ENCODE measurements at places on chromosomes 3 and 15. TPM values are rescaled to one million over a fixed set of nuclear protein-coding genes. Genes with fewer than 3 reads are reported as not detected.

DNA sequence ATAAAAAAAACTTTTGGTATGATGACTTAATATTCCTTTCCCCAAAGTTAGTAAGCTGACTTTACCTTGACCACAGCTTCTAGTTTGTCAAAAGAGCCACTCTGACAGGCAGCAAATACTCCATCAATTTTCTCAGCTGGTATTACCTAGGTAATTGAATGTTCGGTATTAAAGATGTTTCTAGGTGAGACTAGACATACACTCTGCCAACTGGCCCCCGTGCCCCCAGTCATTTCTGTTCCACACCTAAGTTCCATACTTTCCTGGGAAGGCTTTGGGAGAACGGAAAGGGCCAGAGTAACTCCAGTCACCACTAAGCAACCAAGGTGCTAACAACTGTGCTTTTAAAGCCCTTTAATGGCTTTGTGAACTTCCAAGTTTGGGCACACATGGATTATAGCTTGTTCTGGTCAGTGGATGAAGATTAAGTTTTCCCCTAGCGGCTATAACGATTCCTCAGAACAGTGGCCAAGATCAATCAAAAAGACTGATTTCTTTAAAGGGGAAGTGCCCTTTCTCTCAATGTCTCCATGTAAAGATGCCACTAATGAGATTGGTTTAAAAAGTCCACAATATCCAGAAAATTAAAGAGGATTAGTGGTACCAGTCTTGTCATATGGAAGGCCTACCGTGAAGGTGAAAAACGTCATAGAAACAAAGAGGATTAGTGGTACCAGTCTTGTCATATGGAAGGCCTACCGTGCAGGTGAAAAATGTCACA, 7.0 kb downstream of the EIF4A2 start:
- no peaks in the 10 kb centered on the region for H3K27me3 ChIP-seq
- no peak for DNase-seq
- no peaks in the 10 kb centered on the region for H3K36me3 ChIP-seq
- H3K27ac ChIP-seq, result no peak overlapping the region
- peaks cover 21% of the 10 kb centered on the region for H3K4me1 ChIP-seq

- no peak overlapping the region for H3K4me3 ChIP-seq
- DNase-seq, result no peak
- no peaks in the 10 kb centered on the region for H3K27me3 ChIP-seq
- no peaks in the 10 kb centered on the region for H3K36me3 ChIP-seq
Observed at GRCh38 chr3:152720951-152721718, 113.8 kb upstream of the P2RY1 start.

SSR3 gene
- 21.7 TPM for total RNA-seq

DNA sequence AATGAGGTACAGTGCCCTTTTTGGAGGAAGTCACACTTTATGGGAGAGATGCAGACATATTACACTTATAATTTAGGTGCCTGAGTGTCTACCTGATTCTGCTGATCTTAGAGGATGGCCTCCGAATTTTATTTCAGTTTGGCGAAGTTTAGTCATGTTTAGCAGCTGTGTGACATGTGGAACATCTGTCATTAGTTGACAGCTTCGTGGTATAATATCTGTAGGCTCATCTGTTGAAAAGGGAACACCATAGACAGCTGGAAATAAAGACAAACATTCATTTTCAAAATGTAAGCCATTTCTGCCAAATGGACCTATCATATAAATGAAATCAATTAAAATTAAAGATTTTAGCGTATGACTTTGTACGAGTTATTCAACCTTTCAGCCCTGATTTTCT, 165.4 kb downstream of the CFAP20DC start:
- no peaks in the 10 kb centered on the region for H3K36me3 ChIP-seq
- H3K4me3 ChIP-seq, result no peak overlapping the region
- no peak for DNase-seq
- H3K4me1 ChIP-seq, result no peaks in the 10 kb centered on the region
- no peaks in the 10 kb centered on the region for H3K27me3 ChIP-seq

DNA sequence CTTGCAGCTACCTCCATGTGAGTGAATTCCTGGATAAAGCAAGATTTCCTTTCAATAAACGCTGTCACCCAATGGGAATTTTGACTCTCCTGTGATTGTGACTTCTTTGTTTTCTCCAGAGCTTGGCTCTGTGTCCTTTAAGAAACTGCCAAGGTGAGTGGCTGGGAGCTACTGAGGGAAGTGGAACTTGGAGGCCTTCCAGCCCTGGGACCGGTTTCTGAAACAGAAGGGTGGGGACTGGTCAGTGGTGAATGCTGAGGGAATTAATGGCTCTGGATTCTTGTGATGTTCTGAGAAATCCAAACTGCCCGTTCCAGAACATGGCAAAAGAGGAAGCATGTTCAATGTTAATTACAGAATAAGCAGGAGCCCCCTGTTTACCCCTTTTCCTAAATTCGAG, 41.1 kb upstream of the MYZAP start:
- DNase-seq, result peak; percentile 75
- no peak overlapping the region for H3K4me3 ChIP-seq
- H3K27me3 ChIP-seq, result no peaks in the 10 kb centered on the region

Measured in transverse colon (tissue), 4 donors.